ENCODE measurements at places on chromosomes 7 and 10.
A peak's percentile ranks its signal among the peaks of the same experiment; 100 is the strongest.

- no peak for DNase-seq
These were observed 315.3 kb downstream of the SDK1 start for GRCh38 chr7:3616306-3616705.

DNA sequence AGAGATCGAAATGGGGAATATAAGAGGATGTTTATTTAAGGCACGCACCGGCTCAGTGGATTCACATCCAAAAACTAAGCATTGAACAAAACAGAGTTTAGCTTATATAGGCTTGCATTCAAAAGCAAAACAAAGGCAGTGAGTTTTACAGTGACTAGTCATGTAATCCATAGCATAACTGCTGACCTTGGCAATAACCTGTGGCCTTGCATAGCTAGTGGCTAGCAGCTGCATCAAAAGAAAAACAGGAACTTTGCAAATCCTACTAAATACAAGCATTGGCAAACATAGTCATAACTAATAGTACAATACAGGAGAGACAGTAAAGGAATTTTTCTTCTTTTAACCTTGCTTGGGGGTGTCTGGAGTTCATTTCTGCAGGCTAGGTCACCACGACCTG, 9.7 kb upstream of the ZNF485 start:
- no peak for DNase-seq

DNA sequence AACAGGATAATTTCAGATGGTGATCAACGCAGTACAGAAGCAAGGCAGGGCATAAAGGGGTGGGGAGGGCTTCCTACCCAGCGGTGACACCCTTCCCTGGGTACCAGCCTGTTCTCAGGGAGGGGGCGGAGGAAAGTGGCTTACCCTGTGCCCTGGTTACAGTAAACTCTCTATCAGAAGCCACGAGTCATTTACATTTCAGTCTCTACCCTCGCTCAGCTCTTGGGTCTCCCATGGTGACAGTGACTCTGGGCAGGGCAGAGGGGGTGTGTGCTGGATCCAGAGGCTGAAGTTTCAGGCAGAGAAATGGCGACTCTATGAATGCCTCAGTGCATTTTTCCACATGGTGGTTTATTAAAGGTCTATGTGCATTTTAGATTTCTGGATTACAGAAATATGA, 107.0 kb downstream of the ADARB2 start:
- no peak for DNase-seq

DNA sequence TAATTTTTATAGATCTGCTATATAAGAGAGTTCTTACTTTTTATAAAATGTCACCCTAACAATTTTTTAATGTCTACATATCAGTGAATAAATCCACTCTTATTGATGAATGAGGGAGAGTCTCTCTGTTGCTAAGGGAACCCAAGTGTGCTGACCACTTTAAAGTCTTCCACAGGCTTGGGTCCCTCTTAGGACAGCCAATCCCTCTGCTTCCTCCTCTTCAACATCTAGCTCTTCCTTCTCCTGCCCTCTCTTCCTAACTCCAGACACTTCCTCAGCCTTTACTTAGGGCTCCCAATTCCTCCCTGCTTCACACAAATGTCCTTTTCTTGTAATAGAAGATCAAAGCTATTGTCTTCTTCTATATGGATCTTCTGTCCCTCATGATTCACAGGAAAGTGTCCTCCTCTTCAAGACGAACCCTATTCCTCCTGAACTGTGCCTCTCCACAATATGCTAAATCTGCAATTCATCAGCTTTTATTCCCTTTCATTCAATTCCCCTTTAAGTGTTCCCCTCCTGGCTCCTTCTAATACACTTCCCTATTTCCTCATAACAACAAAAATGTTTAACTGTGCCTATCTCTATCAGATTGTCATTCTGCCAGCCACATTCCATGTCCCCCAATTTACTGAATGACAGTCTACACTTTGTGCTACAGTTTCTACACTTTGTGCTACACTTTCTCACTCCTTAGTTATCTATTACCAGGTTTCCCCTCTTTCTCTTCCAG, 37.7 kb downstream of the CDK6 start:
- DNase-seq: no peak

DNA sequence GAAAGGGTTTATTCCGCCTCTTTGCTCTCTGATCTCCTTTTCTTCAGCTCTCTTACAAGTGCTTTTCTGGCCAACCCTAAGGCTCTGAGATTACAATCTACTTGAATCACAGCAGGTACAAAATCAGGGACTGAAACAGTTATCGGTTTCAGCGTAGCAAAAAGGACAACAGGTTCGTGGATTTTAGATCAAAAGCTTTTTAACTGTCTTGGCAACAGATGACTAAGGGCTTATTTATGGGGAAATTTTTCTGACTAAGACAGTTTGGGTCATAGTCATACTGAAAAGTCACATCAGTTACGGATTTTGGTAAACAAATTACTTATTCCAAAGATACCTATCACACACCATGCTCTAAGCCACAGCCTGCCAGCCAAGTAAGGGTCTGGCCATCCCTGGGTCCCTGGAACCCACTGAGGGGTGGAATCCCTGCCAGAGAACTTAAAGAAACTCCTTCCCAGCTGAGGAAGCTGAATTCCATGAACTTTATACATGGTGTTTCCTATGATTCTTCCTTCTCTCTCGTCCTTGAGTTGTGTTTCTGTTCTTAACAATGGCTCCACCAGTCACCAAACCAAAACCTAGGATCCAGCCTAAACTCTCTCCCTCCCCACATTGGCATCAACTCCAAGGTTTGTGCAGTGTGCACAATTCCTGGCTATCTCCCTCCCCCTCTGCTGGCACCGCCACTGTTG, 169.3 kb downstream of the FAM107B start:
- no peak for DNase-seq

- no peak for DNase-seq
These were observed at the start of gene GRID1 for GRCh38 chr10:86366033-86366901. GRID1 (minus strand) TSS chr10:86366795.

GRCh38 chr10:129532838-129533237, 65.8 kb downstream of the MGMT start:
- no peak for DNase-seq

DNA sequence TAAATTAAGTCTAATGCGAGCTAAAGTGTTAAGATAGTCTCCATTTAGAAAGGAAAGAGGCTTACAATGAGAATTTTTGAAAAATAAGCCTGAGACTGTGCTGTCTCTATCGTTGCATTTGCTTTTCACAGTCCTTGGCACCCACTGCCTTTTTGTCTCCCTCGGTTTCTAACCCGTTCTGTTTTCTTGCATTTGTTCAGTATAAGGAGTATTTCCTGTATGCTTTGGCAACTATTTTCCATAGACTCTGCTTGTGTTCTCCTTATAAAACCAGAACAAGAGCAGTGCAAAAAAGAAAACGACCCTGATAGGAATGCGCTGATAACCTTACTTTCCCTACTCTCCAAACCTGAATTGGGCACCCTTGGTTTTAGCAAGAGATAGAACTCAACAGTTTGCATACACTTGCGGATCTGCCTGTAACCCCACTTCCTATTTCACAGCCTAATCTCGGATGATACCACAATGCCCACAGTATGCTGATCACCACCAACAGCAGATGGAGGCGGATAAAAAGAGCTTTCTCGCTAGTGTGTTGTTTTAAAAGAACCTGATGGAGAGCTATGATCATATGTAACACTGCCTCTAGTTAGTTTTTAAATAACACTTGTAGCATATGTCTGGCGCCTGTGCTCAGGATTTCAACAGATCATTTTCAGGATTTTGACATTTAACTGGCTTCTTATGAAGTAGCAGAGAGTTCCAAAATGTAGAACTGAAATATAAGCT, 1.6 kb upstream of the ARHGAP12 start:
- DNase-seq: peak; percentile 63

DNA sequence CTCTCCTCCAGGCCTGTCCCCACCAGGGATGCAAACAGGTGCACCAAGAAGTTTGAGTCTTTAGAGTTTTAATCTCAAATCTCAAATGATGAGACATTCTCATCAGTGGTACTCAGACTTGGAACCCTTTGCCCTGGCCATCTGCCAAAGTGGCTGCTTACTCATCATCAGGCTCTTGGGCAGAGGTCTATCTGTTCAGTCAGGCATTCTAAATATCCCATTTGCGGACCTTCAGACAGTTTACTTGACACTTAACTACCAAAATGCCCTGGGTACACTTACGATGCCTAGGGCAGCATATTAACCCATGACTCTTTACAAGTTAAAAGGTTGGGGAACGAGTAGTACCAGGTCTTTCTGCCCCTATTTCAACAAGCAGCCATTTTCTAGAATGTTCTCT, 61.2 kb upstream of the YAE1 start:
- peak; percentile 44 for DNase-seq
